ENCODE measurements at places on chromosomes 6 and 20.

DNA sequence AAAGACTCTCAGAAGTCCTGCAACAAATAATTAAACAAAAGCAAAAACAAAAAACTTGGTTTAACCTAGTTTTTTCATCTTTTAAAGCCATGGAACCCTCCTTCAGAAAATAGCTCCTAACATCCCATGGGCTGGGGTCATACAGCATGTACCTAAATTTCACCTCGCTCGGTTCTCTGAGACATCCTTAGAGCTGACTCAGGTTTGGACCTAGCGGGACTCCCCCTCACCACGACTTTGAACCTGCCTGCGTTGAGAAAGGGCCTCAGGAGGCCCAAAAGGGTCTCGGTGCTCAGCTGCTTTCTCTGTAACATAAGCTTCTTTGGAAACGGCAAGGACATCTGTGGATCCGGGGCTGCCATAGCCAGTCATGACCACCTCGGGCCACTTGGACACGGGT lies 112.8 kb downstream of the NFATC2 start:
- DNase-seq: no peak

DNA sequence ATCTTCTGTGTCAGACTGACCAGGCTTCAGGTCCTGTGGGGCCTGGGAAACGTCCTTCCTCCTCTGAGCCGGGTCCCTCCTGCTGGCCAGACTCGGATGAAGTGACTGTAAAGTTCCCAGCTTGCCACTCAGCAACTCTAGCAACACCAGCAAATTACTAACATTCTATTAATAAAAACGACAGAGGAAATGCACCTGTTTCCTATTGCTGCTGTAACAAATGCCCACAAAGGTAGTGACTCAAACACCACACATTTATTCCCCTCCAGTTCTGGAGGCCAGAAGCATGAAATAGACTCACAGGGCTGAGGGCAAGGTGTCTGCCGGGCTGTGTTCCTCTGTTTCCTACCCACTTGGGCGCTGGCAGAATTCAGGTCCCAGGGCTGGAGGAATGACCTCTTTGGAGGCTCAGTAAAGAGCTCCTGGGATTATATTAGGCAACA lies 48.8 kb downstream of the CTCFL start:
- DNase-seq: no peak

DNA sequence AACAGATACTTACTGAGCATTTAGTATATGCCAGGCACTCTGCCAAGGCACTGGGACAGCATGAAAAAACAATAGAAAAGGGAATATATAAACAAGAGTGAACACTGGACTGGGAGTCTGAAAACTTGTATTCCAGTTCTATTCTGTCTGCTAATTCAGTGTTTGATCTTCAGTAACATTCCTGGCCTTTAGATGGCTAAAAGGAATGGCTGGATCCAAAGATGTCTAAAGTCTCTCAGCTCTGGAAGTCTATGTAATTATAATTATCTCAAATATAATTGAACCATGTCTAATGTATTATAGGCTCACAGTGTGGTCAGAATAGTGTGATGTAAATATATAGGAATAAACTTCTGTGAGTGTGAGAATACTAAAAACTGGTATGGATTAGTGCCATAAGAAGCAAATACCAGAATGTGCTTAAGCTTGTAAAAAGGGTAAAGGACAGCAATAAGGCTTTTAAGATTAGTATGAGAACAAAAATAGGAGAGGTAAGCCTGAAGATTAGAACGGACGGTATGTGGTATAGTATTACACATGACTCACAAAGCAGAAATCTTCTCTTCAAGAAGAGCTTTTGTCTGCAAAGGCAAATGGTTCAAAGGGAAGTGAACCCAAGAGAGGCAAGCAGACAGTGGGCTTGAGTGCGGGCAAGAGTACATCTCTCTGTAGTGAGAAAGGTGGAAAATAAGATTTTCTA lies 68.5 kb downstream of the TMEM200A start:
- DNase-seq: no peak

- DNase-seq: no peak
Observed at GRCh38 chr6:38985839-38986238, 62.7 kb upstream of the GLP1R start.

DNA sequence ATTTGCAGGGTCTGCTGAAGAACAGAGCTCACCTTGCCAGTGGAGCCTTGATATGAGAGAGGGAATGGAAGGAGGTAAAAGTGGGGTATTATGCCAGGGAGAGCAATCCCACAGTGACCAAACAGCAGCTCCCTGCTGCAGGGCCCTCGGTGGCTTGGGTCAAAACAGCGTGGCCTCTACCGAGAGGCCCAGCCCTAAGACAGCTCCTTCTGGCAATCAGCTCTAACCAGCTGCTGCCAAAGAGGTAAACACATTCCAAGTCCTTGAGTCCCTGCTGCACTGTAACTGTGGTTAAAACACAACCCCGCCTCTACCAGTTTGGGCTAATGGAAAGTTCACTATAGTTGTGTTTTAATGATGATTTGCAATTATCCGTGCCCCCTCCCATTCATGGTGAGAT lies 1.4 kb upstream of the DAAM2 start:
- DNase-seq: no peak

DNA sequence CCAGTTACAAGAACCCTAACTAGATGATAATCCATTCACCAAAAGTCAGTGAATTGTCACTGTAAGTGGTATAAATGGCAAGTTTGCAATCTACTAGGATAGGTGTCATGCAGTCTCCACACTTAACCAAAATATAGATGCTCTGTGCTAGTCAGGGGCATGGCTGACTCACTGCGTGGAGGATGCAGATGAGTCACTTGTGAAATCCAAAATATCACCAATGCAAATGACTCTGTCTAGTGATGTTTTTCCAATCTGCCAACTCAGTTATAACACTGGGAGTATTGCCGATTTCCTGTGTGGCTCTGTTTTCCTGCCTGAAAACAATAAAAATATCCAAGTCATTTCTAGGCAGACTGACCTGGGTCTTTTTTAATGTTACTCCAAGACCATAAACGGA lies 47.8 kb upstream of the NRSN1 start:
- DNase-seq: no peak

DNA sequence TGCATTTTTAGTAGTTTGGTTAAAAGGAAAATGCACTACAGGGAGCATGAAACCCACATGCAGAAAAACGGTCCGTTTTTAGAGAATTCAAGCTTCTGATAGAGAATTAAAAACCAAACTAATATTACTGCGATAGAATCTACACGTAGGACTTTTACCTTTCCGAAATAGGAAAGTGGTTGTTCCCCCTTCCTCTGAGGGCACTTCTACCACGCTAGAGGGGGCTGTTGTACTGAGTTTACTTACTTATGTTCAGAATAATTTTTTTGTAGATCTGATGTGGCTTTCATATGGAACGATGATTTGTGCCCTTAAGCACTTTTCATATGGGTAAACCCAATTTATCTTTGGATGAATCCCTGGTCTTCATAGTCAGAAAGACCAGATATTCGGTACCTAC lies 264.3 kb upstream of the PLN start:
- DNase-seq: no peak

DNA sequence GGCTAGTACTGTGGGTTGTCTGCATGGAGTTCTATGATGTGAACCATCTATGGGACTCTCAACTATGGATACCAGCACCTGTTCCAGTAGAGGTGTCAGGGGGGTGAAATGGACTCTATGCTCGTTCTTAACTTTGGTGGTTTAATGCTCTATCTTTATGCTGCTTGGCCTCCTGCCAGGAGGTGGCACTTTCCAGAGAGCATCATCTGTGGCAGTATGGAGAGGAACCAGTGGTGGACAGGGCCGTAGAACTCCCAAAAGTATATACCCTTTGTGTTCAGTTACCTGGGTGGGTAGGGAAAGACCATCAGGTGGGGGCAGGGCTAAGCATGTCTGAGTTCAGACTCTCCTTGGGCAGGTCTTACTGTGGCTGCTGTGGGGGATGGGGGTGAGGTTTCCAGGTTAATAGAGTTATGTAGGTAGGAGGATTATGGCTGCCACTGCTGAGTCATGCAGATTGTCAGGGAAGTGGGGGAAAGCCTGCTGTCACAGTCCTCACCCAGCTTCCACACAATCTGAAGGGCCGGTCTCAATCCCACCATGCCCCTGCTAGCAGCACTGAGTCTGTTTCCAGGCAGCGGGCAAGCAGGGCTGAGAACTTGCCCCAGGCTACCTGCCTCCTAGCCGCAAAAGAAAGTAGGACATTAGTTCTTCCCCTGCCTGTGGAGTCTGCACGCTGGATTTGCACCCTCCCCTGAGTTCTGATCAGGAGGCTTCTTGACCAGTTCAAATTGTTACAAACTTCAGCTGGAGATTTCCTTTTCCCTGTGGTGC lies 284.0 kb downstream of the KCNQ5 start:
- no peak for DNase-seq

- DNase-seq: no peak
Observed at GRCh38 chr20:38871560-38871953, 54.7 kb upstream of the FAM83D start.

GRCh38 chr20:46400828-46401477 lies 5.5 kb downstream of the ELMO2 start:
- DNase-seq: no peak

DNA sequence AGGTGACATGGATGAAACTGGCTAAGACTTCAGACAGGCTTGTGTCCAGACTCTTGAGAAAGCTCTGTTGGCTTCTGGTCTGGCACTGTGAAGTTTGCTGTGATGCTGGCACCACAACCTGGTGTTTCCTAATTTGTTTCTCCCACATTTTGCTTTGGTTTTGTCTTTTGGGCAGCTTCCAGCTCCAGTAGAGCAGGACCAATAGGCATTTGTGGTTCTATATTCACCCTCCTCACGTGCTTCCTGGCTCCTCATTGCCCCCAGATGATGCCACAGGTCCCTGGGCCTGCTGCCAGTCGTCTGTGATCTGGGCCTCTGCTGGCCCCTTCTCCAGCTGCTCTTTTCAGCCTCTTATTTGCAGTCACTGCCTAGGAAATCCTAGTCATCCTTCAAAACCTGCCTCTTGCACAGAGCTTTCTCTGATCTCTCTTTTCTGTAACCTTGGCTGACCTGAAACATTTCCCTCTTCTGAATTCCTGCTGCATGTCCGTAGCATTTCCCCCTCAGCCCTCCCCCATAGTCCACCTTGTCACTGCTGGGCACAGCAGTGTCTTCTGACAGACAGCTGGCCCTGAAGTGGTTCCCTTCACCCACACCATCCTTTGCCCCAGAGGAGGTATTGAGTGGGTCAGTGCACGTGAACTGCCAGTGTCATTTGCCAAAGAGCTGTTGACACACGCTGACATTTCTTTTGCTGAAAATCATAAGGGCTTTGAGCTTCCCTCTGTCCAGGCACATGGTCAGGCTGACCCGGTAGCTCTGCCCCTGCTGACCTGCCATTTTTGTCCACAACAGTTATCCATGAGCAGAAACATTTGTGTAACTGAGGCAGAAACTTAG lies 63.0 kb downstream of the PTPN1 start:
- no peak for DNase-seq

- DNase-seq: no peak
Observed at GRCh38 chr6:14431385-14432330, 314.1 kb downstream of the CD83 start.

- DNase-seq: no peak
Observed at GRCh38 chr6:130473886-130474285, 108.1 kb downstream of the TMEM200A start.

- no peak for DNase-seq
Observed at GRCh38 chr6:25366903-25367545, 87.8 kb downstream of the CARMIL1 start.

DNA sequence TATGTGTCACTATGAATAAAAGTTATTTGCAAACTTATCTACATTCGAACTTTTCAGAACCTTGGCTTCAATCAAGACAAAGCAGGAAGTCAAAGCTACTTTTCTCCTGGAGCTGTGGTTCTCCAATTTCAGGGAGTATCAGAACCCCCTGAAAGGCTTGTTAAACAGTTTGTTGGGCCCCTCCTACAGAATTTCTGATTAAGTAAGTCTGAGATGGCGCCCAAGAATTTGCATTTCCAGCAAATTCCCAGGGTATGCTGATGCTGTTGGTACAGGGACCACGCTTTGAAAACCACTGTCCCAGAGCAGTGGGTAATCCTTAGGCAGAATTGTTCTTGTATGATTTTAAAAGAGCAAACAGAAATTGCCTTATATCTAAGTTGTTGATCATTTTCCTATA lies 189.9 kb upstream of the KCNG1 start:
- DNase-seq: no peak

DNA sequence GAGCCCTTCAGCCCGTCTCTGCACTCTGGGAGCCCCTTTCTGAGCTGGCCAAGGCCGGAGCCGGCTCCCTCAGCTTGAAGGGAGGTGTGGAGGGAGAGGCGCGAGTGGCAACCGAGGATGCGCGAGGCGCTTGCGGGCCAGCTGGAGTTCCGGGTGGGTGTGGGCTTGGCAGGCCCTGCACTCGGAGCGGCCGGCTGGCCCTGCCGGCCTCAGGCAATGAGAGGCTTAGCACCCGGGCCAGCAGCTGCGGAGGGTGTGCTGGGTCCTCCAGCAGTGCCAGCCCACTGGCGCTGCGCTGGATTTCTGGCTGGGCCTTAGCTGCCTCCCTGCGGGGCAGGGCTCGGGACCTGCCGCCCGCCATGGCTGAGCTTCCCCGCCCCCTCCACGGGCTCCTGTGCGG lies 49.8 kb downstream of the GMPR start:
- no peak for DNase-seq

DNA sequence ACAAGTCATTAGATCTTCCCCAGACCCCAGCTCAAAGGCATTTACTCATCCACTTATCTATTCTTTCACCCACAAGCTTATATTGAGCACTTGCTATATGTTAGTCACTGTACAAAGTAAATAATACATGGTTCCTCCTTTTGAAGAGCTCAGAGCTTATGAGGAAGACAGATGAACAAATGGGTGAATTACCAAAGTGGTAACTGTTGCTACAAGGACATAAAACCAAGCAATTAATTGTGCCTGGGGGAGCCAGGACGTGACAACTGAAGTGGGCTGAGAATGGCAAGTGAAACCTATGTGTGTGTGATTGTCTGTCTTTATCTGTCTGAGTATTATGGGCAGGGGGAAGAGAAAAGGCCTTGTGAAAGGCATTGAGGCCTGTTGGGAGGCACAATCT lies 45.6 kb upstream of the AKIRIN2 start:
- no peak for DNase-seq

DNA sequence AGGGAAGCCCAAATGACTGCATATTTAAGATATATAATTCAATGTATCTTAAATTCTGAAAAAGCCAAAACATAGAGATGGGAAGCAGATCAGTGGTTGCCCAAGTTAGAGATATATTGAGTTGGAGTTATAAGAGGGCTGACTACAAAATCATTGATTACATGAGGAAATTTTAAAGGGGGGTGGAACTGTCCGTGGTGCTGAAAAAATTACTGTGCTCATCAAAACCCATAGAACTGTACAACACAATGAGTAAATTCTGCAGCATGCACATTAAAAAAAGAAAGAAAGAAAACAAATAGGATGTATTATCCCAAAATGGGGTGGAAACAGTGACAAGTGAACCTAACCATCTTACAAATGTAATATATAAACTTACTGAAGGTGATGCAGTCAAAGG lies 100.9 kb downstream of the FUT9 start:
- no peak for DNase-seq

Measured in NT2/D1 (cell line).